ENCODE measurements at places on chromosomes 3 and 15.

DNA sequence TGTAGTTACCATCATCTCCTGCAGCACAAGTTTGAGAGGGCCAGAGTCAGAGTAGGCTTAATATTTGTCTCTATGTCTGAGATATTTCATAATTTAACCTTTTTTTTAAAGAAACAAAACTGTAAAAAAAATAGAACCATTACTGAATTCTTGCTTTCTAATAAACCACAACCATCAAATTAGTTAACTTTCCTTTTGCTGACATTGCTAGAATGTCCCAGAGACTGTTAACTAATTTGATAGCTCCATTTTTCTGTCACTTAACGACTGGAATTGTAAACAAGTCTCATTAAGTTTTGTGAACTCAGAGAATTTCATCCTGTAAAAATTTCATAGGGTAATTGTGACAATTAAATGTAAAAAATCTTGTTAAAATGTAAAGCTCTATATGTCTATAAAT lies 35.6 kb downstream of the IMPG2 start:
- DNase-seq, result no peak

DNA sequence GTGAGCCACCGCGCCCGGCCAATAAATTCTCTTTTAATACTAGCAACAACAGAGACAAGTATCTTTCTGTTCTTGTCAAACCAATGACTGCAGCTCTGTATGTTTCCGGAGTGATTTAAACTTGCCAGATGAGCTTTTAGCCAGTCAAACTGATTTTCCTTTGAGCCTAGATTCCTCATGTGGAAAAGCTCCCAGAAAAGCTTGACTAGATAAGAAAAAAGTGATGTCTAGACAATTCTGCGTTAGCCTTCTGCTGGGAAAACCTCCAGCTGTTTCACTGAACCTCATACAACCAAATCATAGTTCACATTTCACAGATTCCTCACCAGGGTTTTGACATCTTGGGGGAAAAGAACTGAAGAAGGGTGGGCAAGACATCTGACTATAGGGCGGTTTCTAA lies 78.6 kb downstream of the MAGI1 start:
- DNase-seq, result no peak

DNA sequence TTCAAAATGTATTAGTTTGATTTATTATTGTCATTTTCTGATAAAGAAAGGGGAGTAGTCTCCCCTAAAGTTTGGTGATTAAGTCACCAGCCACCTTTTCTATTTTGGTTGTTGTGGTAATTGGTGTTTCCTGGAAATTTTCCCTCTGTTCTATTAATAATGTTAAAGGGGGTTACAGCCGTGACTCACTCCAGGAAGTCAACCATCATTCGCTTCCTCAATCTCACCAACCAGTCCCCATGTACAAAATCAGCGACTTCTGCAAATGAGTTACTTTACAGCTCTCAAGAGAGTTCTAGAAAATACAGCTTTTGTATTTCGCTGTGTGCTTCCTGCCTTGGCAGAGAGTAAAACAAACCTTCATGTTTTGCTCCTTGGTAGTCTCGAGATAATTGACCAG lies 285.1 kb downstream of the LPP start:
- DNase-seq, result no peak

- no peak for DNase-seq
Measured at GRCh38 chr15:78389322-78389721, 48.7 kb upstream of the IREB2 start.

- no peak for DNase-seq
Measured at GRCh38 chr3:43217633-43218032, 68.7 kb upstream of the SNRK start.

GRCh38 chr15:66269326-66270090 lies 16.0 kb upstream of the MEGF11 start:
- DNase-seq, result no peak

- no peak for DNase-seq
Measured at GRCh38 chr3:66991459-66991858, 6.6 kb upstream of the KBTBD8 start.

DNA sequence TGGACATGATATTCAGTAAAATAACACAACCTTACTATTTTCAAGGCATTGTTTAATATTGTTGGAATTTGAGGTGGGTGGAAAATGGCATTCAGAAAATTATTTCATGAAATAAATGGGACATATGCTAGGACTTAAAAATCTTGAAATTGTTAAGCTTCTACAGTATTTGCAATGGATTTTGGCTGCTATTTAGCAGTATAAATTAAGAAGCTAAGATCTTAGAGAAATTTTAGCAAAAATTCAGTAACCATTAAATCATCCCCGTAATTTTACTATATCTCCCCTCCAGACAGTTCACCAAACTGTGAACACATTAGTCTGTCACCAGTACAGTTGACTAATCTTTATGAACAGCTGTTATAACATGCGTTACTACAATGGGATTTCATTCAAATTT lies 8.2 kb downstream of the DIPK2A start:
- DNase-seq, result no peak

GRCh38 chr15:60374209-60374608 lies 23.6 kb downstream of the ANXA2 start:
- DNase-seq, result no peak

DNA sequence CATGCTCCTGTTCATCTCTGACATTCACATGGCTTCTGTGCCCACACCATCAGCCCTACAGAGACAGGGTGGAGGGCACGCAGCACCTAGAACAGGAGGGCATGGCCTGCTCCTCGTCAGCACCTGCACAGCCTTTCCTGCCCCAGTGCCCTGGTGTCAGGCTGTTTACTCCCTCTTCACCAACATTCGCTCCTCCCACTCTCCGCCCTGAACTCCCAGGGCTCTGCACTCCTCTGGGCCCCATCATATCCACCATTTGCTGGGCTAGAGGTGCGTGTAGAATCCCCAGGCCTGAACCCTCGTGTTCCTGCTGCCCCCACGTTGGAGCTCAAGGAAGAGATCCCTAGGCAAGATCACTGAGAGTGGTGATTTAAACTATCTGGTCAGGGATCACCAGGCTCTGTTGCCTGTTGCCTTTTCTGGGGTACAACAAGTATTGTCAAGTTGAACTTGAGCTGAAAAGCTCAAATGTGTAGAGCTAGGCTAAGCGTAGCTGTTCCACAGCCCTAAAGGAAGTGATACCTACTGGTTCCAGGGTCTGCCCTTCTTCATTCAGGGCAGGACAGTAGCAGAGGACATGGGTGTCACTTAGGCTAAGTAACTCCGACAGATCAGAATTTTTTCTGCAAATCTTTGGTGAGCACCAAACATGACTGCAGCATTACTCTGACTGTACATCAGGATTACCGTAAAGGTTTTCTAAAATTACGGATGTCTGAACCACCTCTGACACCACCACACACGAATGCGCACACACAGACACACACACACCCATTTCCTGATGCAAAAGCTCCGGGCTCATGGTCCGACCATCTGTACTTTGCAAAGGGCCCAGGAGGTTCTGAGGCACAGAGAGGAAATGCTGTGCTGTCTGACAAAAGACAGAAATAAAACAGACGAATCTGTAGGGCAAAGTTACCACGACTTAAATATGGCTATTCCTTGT lies 43.7 kb upstream of the GNB5 start:
- no peak for DNase-seq

- DNase-seq, result no peak
Measured at GRCh38 chr3:5022187-5022965, 43.1 kb downstream of the BHLHE40 start.

GRCh38 chr3:58617338-58617761 lies 40.2 kb upstream of the FAM107A start:
- no peak for DNase-seq

DNA sequence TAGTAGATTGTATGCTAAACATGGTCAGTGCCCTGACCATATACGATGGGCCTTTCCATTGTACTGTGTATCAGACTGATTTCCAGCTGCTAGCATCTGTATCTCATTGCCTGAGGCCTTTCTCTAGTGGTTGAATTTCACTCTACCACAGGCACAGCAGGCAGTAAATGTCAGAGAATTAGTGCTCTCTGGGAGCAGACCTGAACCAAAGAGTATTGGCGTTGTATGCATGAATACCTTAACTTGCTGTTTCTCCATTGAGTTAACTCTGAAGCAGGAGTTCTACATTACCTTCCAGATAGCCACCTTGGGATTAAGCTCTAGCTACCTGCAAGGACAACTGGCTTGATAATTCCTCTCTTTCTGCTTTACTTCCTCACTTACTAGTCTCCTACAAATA lies 439.2 kb upstream of the EPHA3 start:
- no peak for DNase-seq

GRCh38 chr15:73922186-73923151 lies 3.8 kb upstream of the LOXL1 start:
- DNase-seq, result no peak

- DNase-seq, result no peak
Measured at GRCh38 chr3:174315225-174315624, 543.9 kb upstream of the NAALADL2 start.

DNA sequence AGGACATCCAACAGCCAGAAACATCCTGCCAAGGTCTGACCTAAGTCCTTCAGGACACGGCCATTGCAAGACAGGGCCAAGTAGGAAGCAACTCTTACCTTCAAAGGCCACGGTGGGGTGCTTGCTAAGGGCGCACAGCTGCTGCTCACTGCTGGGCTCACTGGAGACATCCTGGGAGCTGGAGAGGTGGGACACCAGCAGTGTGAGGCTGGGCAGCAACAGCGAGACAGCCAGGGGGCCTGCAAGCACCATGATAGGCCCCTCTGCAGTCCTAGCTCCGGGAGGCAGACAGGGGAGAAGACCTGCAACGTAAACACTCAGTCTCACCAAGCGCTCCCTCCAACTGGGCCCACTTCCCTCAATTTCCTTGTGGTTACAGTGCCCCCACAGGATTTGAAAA lies 79.2 kb downstream of the SEMA5B start:
- DNase-seq, result no peak

DNA sequence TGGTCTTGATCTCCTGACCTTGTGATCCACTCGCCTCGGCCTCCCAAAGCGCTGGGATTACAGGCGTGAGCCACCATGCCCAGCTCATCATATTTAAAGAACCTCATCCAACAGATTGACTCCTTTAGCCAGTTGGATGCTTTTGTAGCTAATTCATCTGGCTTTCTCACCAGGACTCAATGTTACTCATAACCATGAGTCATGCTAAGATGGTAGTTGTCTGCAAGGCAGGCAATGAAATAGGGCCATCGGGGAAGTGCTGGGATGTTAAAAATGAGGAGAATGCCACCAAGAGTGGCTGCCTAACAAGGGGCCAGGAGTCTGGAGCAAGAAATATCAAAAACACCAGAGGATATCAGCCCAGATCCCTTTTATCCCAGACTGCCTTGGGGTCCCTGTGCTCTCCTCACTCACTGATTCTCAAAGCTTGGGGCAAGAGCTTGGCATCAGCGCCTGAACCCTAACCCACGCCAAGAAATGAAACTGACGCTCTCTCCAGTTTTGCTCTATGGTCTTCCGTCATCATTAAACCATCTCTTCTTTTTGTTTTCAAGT lies 7.4 kb upstream of the PCOLCE2 start:
- DNase-seq, result no peak

GRCh38 chr15:25054329-25054728 lies 99.5 kb downstream of the SNRPN start:
- DNase-seq, result no peak

- DNase-seq, result no peak
Measured at GRCh38 chr15:65431731-65432130, 9.0 kb upstream of the IGDCC4 start.

- no peak for DNase-seq
Measured at GRCh38 chr15:76998663-76999285, 3.8 kb downstream of the PSTPIP1 start.

GRCh38 chr3:188239035-188239434 lies 85.1 kb downstream of the LPP start:
- DNase-seq, result no peak

DNA sequence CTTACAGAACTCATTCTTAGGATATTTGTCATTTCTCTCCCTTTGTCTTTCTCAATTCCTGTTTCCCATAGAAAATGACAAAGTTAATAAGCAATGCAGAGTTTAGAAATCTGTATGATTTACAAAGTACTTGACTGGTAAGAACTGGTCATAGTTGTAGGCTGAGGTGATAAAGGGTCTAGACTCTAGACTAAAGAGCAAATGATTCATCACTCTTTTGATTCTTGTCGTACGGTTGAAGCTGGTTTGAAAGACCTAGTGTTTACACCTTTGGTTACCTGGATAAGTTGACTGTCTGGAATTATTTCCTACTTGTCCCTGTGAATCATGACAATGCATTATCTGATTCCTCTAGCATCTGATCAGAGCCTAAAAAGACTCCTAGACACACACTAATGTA lies 58.9 kb upstream of the TP63 start:
- no peak for DNase-seq

DNA sequence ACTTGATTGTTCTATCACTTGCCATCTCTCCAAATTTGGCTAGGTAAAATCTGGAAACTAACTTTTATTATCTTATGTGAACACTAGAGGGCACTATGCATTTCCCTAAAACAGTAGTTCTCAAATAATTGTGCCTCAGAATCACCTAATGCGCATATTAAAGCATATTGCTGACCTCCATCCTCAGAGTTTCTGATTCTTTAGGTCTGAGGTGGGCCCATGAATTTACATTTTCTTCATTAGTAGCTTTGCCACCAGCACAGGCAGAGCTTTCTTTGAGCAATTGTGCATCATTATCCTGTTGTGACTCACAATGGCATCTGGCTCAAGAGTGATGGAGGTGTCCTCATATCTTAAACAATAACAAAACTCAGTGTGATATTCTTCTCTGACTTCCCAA lies 17.5 kb upstream of the BCHE start:
- DNase-seq, result no peak

- no peak for DNase-seq
Measured at GRCh38 chr3:160693191-160693590, 16.2 kb downstream of the ARL14 start.

DNA sequence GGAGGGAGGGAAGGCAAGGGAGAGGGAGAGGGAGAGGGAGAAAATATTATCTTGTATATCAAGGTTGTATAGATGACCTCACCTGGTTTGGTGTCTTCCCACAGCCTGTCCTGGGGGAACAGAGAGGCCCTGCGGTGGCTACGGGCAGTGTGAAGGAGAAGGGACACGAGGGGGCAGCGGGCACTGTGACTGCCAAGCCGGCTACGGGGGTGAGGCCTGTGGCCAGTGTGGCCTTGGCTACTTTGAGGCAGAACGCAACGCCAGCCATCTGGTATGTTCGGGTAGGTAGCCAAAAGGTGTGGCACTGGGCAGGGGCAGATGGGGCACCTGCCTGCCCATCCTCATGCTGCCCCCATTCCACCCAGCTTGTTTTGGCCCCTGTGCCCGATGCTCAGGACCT lies 7.1 kb downstream of the CRELD1 start:
- DNase-seq, result no peak

GRCh38 chr15:51401872-51402517 lies 60.5 kb downstream of the GLDN start:
- no peak for DNase-seq

DNA sequence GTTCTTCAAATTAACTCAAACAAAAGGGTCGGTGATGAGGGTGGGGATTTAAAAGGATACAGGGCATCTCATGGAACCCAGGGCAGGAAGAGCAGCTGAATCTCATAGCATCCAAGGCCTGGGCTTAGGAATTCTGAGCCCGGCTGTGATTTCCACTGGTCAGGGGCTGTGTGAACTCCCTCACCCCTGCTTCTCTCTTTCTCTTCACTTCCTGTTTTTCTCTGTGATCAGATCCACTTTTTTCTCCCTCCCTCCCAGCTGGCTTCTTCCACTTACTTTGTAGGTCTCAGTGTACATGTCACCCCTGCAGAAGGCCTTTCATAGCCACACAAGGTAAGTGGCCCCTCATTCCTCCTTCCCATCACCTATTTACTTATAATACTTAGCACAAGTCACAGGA lies 68.2 kb upstream of the CORO2B start:
- no peak for DNase-seq

All from activated T-cell treated with anti-CD3 and anti-CD28 coated beads for 1 hour (primary cell).